ENCODE measurements at places on chromosomes 13 and 19.

DNA sequence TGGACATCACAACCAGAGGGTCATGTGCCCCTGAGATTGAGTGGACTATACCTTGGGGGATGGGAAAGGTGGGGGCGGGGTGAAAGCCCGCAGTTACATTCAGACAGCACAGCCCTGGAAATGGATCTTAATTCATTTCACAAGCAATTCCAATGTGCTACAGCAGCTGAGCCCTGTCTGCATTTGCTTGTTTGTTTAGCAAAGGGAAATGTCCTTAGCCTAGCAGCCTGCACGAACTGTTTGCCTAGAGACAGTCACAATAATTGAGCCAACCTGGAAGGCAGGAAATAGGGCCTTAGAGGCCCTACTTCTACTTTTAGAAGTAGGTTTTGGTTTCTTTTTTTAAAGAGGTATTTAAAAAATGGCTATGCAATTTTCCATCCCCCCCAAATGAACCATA is 177.3 kb upstream of the KL start:
- no peaks in the 10 kb centered on the region for H3K4me1 ChIP-seq

DNA sequence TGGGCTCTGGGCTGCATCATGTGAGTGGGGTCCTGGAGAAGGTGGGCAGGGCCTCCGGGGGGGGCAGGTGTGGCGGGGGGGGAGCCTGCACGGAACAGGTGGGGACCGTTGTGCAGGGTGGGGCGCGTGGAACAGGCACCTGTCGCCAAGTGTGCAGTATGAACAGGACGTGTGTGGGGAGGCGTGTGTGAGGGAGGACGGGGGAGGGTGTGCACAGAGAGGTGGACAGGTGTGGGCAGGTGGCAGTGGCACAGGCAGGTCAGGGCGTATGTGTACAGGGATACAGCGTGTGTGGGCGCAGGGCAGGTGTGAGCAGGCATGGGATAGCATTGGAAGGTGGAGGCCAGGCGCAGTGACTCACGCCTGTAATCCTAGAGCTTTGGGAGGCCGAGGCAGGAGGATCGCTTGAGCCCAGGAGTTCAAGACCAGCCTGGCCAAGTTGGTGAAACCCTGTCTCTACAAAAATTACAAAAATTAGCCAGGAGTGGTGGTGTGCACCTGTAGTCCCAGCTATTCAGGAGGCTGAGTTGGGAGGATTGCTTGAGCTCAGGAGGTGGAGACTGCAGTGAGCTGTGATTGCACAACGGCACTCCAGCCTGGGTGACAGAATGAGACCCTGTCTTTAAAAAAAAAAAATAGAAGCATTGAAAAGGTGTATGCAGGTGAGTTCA is 3.2 kb downstream of the PLK5 start:
- no peak overlapping the region for H3K27ac ChIP-seq
- DNase-seq: no peak
- peaks cover 25% of the 10 kb centered on the region for H3K27me3 ChIP-seq
- H3K4me3 ChIP-seq: no peak overlapping the region

DNA sequence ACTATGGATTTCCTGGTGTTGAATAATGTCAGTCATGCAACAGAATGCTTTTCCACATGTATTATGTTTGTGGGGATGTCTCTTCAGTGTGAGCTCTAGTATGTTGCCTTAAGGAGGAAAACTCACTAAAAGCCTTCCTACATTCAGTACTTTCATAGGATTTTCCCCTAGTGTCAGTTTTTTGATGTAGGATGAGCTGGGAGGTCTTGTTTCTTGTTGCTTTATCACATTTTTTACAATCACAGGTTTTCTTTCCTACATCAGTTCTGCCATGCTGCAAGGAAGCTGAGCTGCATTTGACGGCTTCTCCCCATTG is 8.5 kb upstream of the USP29 start:
- H3K36me3 ChIP-seq: no peaks in the 10 kb centered on the region
- no peak for DNase-seq

DNA sequence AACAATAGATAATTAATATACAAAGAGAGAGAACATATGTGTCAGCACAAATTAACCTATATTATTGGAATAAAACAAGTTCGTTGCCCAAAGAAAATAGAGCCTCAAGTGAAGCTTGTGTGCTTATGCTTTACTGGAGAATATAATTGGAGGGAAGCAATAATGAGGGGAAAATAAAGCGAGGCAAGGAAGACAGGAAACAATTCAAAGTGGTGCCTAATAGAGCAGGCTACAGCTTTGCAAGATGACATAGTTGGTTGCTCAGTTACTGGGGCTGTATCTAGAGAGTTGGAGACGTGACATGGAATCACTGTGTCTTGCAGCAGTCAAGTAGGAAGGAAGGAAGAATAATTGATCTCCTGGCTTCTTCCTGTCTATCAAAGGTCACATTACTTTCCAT is 21.1 kb upstream of the SLC10A2 start:
- no peak for DNase-seq
- H3K36me3 ChIP-seq: no peaks in the 10 kb centered on the region
- H3K27me3 ChIP-seq: no peaks in the 10 kb centered on the region
- no peak overlapping the region for H3K27ac ChIP-seq
- no peak overlapping the region for H3K4me3 ChIP-seq

DNA sequence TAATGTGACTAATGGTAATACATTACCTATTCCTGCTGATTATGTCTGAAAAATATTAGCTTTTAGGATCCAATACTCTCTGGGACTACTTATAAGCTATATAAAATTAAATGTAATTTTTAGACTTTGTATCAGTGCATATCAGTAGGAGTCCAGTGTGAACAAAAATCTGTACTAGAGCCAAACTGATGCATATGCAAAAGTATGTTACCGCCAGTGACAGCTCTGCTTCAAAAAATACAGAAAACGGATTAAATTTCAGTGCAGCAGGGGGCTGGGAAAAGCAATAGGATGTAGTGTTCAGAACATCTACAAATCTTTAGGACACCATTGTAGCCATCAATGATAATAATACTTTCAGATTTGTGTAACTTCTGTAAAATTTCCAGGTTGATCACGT is 385.5 kb downstream of the DACH1 start:
- no peaks in the 10 kb centered on the region for H3K4me1 ChIP-seq
- DNase-seq: no peak

DNA sequence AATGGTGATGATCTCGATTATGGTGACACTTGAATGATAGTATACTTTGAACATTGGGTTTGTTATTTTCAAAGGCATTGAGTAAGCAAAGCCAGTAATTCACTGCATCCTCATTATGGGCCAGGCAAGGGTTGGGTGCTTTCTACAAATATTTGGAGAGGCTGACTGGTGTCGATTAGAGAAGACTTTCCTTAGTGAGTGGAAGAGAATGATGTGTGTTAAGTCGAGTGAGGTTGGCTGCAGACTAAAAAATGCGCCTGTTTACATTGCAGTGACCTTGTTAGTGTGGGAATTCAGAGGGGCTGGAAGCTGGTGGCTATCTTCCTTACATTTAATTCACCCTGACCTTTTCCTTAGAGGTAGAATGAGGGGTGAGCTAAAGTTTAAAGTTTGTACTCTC is 22.4 kb upstream of the RNF113B start:
- H3K36me3 ChIP-seq: no peaks in the 10 kb centered on the region
- H3K27me3 ChIP-seq: no peaks in the 10 kb centered on the region
- no peak overlapping the region for H3K27ac ChIP-seq

- H3K27me3 ChIP-seq: peaks cover 33% of the 10 kb centered on the region
- no peak overlapping the region for H3K27ac ChIP-seq
- H3K4me3 ChIP-seq: no peak overlapping the region
- H3K4me1 ChIP-seq: peaks cover 41% of the 10 kb centered on the region
Observed at GRCh38 chr19:14471436-14472187, 3.5 kb downstream of the PTGER1 start.
